AG04449 (cell line): ENCODE measurements at places on chromosomes 6 and 20.

GRCh38 chr6:159989492-159990480, 20.9 kb downstream of the IGF2R start:
- DNase-seq: no peak

GRCh38 chr20:61968036-61968810, 97.5 kb downstream of the TAF4 start:
- no peak for DNase-seq

- no peak for DNase-seq
Measured at GRCh38 chr6:125827788-125828320, 37.1 kb downstream of the NCOA7 start.

- no peak for DNase-seq
Measured at GRCh38 chr20:25194333-25194972, 1.1 kb upstream of the ENTPD6 start.

DNA sequence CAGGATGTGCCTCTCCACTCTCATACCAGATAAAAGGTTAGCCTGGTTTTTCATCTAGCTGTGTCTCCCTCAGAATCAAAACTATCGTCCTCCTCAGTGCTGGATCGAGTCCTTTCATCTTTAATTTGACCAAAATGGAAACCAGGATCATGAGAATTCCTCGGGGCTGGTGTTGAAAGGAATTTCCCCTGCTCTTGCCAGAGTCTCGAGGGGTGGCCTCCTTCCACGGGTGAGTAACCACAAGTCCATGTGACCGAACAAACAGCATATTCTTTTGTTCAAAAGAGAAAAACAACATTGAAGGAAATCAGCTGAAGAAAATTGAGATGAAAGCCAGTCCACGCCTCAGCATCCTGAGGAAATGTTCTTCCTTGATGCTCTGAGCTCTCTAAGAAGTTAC, 165.9 kb upstream of the CDYL start:
- DNase-seq: no peak

DNA sequence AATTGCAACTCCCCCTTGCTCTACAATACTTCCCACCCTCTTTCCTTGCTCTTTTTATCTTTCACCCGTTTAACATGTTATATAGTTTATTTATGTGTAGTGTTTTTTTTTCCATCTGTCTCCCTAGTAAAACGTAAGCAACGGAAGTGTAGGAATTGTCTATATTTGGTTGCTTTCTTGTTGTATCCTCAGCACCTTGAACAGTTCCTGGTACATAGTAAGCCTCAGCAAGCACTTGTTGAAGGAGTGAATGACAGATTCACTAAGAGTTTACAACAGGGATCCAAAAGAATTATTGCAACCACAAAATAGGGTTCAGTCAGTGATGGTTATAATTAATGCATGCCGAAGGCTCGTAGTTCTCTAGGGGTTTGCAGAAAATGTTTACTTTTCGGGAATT, 242.7 kb downstream of the SAMD5 start:
- DNase-seq: no peak

GRCh38 chr6:122128445-122128844, 271.0 kb upstream of the HSF2 start:
- DNase-seq: no peak

DNA sequence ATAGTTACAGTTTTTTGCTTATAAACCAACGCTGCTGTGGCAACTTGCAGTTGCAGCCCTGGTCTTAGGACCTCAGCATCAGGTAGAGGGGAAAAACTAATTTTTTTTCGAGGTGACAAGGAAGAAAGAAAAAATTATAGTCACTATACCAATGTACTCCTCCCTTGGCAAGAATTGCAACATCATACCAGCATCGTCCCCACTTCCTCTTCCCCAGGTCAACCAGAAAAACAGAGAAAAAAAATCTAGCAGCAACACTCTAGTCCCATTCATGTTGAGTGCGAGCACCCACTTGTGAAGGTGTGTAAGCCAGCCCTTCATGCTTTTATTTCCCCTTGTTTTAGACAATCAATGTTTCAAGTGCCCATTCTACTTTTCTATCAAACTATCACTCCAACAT, 13.1 kb upstream of the DCBLD1 start:
- DNase-seq: no peak

GRCh38 chr6:32436995-32437836, 2.5 kb upstream of the HLA-DRA start:
- DNase-seq: no peak

DNA sequence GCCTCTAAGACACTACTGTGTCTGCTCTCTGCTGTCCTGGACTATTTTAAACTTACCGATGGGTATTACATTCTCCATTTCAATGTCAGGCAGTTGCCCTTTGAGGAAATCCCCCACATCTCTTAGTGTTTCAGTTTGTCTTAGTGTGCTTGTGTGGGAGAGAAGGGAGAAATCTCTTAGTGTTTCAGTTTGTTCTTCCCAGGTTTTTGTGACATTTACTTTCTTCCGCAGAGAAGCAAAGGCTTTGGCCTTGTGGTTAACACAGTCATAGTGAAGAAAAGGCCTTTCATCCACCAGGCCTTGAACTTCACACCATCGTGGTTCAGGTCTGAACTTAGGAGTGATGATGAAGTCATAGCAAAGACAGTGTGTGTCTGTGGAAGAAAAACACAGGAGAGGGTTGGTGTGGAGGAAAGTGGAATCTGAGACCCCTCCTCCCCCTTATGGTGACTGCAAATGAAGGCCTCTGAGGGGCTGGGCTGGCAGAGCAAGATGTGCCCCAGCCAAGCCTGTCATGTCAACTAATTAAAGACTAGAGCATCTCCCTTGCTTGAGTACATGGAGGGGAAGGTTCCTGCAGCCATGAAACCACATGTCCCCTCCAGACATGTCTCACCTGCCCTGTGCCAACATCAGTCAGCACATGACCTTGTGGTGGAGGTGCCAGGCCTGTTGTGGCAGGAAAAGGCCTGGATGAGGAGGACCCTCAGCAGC, 23.9 kb downstream of the RAET1L start:
- no peak for DNase-seq

GRCh38 chr6:108423982-108424705, 129.3 kb downstream of the AFG1L start:
- no peak for DNase-seq

GRCh38 chr6:96947055-96947454, 22.5 kb downstream of the KLHL32 start:
- no peak for DNase-seq

DNA sequence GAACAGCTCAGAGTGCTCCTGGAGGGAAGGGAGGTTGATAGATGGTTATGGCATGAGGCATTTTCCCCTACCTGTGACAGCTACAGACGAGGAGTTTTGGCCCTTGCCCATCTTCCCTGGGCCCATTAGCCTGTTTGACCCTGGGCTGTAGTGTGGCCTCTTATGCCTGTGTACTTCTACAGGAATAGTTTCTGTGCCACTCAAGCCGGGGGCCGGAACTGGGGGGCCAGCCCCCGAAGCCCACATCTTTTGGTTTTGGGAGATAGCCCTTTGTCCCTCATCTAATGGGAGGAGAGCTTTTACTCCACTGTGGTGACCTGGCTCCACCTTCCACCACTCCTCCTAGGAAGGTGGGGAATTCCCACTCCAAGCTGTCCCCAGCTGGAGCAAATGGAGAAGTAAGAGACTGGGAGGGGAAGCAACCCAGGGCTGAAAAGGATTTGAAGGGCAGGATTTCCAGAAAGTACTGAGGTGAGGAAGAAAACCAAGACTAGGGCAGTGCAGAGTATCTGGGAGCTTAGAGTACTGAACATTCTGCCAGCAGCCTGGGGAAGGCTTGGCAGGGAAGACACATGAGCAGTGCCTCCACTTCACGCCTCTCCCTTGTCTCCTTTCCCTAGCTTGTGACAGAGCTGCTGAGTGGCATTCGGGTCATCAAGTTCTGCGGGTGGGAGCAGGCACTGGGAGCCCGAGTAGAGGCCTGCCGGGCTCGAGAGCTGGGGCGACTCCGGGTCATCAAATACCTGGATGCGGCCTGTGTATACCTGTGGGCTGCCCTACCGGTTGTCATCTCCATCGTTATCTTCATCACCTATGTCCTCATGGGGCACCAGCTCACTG, 6.9 kb downstream of the ABCC10 start:
- DNase-seq: no peak

DNA sequence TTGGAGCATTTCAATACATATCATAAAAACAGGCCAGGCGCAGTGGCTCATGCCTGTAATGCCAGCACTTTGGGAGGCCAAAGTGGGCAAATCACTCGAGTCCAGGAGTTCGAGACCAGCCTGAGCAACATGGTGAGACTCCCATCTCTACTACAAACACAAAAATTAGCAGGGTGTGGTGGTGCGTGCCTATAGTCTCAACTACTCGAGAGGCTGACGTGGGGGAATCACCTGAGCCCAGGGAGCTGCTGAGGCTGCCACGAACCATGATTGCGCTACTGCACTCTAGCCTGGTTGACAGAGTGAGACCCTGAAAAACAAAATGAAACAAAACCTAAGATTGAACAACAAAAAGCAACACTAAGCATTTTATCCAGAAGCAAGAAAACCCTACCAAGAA, 47.2 kb downstream of the BACH2 start:
- DNase-seq: no peak

DNA sequence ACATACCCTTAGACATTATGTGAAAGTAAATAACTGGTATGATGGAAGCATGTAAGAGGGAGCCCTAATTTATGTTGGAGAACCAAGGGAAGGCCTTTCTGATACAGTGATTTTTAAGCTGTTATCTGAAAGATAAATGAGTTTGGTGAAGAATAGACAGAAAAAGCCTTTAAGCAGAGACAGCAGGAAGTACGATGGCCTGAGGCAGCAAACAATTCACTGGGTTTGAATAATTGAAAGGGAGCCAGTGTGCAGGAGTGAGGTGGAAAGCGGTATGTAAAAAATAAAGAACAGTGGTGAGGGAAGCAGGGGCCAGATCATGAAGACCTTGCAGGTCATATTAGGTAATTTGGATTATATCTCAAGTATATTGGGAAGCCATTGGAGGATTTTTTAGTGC, 4.1 kb upstream of the RAB23 start:
- DNase-seq: no peak
